Hepatocyte (in vitro differentiated cells): ENCODE measurements at places on chromosomes 6 and 20.

GRCh38 chr6:44194326-44194725 is 22.4 kb upstream of the MYMX start:
- no peak overlapping the region for H3K27ac ChIP-seq
- no peak overlapping the region for H3K4me3 ChIP-seq
- H3K4me1 ChIP-seq, result no peaks in the 10 kb centered on the region
- no peaks in the 10 kb centered on the region for H3K36me3 ChIP-seq
- no peak for DNase-seq

GRCh38 chr20:6623989-6624388 is 143.5 kb upstream of the BMP2 start:
- peaks cover 6% of the 10 kb centered on the region for H3K4me1 ChIP-seq
- no peak overlapping the region for H3K4me3 ChIP-seq
- no peaks in the 10 kb centered on the region for H3K36me3 ChIP-seq

- H3K27ac ChIP-seq, result no peak overlapping the region
- DNase-seq, result no peak
- no peaks in the 10 kb centered on the region for H3K36me3 ChIP-seq
- H3K4me3 ChIP-seq, result no peak overlapping the region
Measured at GRCh38 chr6:30267423-30267822, 54.2 kb upstream of the TRIM26 start.

DNA sequence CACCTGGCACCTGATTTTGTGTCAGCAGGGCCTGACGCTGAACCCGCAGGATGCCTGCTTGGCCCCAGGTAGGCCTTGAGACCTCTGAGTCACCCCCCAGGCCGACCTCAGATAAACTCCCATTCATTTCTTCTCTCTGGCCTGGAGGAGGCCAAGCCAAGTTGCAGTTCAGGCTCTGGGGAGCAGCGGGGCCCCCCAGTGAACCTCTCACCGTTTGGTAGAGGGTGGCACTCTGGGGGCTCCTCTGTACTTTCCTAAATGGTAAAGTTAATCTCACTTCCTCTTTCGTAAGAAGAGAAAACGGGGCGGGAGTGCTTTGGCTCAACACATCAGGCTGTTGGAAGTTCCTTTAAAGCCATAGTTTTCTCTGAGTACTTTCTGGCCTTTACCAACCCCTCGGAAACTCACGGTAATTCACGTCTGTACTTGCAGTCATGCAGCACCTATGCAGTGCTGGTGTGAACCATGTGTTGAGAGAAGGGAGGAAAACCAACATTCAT is 2.8 kb downstream of the SIRPA start:
- peaks cover 18% of the 10 kb centered on the region for H3K4me1 ChIP-seq
- peak overlapping the region; percentile 46 for H3K27ac ChIP-seq
- H3K36me3 ChIP-seq, result no peaks in the 10 kb centered on the region
- no peak overlapping the region for H3K4me3 ChIP-seq
- no peaks in the 10 kb centered on the region for H3K27me3 ChIP-seq

DNA sequence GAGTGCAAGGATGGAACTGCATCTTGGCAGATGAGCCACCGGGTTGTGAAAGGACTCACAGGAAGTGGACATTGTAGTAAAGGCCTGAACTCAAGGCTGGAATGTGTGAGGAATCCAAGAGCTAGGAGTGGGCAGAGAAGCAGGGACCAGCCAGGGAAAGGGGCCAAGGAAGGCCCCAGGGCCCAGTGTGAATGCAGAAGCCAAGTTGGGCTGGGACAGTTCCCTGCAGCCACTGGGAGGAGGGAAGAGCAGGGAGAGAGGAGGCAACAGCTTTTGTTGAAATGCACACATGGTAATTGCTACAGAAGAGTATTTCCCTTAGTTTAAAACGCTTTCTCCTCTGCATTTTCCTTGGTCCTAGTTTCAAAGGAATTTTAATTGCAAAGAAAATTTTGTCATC is 34.6 kb downstream of the CDH22 start:
- peaks cover 51% of the 10 kb centered on the region for H3K27me3 ChIP-seq
- H3K27ac ChIP-seq, result no peak overlapping the region
- no peaks in the 10 kb centered on the region for H3K4me1 ChIP-seq
- no peak for DNase-seq
- no peak overlapping the region for H3K4me3 ChIP-seq

DNA sequence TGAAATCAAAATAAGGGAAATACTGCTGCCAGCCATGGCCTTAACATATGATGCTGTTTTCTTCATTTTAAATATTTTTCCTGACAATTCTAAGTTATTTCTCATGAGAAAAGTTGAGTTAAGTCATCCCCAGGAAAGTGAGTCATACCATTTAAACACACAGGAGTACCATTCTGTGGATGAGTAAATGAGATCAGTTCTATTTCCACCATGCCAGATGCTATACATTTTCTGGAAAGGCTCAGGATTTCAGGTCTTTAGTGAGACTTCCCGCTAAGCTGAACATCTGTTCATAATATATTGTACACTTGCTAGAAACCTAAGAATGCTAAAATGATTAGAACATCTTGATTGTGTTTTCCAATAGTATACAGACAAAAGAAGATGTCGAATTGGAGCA is 256.2 kb upstream of the MANEA start:
- H3K4me1 ChIP-seq, result no peaks in the 10 kb centered on the region
- DNase-seq, result no peak
- no peaks in the 10 kb centered on the region for H3K27me3 ChIP-seq
- no peaks in the 10 kb centered on the region for H3K36me3 ChIP-seq

DNA sequence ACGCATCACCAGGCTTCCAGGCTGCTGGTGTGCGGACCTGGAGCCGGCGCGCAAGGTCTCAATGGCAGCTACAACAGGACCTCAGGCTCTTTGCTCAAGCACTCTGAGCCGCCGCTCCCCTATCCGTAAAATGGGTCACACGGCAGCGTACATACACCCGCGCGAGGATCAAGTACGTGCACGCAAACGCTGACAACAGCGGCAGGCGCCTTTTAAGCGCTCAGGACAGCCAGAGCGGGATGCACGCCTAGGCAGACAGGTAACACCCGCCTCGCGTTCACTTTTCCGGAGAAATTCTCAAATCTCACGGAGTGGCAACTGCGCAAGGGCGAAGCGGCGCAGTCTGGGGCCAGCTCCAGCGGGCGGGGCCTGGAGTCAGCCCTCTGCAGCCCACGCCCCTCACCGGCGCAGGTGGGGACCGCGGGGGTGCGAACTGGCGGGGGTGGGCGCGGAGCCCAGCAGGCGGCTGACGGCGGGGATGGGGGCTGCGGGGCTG is 535 bp downstream of the EXOC2 start:
- H3K27me3 ChIP-seq, result no peaks in the 10 kb centered on the region
- peak; percentile 81 for DNase-seq
- H3K4me1 ChIP-seq, result peaks cover 4% of the 10 kb centered on the region
- H3K4me3 ChIP-seq, result peak overlapping the region; percentile 89

DNA sequence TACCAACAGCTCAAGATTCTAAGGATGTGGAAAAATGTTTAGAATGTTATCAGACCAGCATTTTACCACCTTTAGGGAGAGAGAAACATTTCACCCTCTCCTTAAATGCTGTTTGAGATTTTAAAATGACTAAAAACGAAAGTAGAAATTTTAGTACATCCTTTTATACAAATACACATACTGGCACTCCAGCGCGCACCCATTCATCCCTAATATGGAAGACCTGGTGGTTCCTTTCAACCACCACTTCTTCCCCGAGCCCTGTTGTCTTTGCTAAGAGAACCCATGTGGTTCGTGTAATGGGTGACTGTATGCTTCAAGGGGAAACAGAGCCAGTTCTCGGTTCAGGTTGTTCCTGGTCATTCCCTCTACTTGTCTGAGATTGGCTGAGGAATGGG is 21.3 kb downstream of the SPATA2 start:
- H3K27ac ChIP-seq, result no peak overlapping the region
- H3K27me3 ChIP-seq, result no peaks in the 10 kb centered on the region
- H3K4me1 ChIP-seq, result no peaks in the 10 kb centered on the region
- no peak for DNase-seq
- H3K36me3 ChIP-seq, result no peaks in the 10 kb centered on the region

DNA sequence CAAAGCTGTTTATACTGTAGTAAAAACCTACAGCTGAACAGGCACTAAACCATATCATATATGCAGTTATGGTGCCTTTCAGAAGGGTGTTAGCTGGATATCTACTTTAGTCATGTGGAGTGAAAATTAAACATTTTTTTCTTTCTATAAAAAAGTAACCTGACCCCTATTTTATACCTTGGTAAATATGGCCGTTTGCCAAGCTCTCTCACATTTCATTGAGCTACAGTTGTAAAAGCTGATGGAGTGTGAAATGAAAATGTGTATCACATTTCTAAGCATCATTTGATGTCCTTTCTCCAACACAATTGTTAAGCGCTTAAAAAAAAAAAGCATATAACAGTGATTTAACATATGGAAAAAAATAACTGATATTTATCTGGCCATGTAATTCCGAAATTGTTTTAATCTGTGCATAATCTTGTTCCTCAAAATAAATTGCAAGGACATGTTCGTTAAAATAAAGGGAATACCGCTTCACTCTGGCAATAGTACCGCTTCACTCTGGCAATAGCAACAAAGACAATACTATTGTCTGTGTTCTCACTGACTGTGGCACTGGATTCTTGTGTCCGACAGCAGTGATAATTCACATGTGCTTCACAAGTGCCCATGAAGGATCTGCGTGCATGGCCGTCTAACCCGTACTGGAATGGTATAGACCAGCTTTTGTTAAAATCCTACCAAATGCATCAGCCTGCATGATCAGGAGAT is 391.8 kb upstream of the SOX4 start:
- no peak overlapping the region for H3K4me3 ChIP-seq
- H3K4me1 ChIP-seq, result no peaks in the 10 kb centered on the region
- no peak overlapping the region for H3K27ac ChIP-seq
- no peak for DNase-seq

- H3K36me3 ChIP-seq, result no peaks in the 10 kb centered on the region
- H3K4me3 ChIP-seq, result no peak overlapping the region
- peaks cover 13% of the 10 kb centered on the region for H3K4me1 ChIP-seq
- no peaks in the 10 kb centered on the region for H3K27me3 ChIP-seq
- peak; percentile 5 for DNase-seq
Measured at GRCh38 chr6:121951123-121951522, 448.3 kb upstream of the HSF2 start.

GRCh38 chr6:5866547-5867051 is 140.1 kb downstream of the NRN1 start:
- H3K27ac ChIP-seq, result peak overlapping the region; percentile 23
- H3K4me3 ChIP-seq, result no peak overlapping the region
- H3K36me3 ChIP-seq, result no peaks in the 10 kb centered on the region
- H3K27me3 ChIP-seq, result no peaks in the 10 kb centered on the region
- peak; percentile 37 for DNase-seq
- no peaks in the 10 kb centered on the region for H3K4me1 ChIP-seq

- no peaks in the 10 kb centered on the region for H3K4me1 ChIP-seq
- no peak for DNase-seq
- no peak overlapping the region for H3K27ac ChIP-seq
- H3K4me3 ChIP-seq, result no peak overlapping the region
- H3K27me3 ChIP-seq, result no peaks in the 10 kb centered on the region
Measured at GRCh38 chr6:69980624-69981023, 114.3 kb downstream of the COL19A1 start.
